Activated CD4-positive, alpha-beta T cell treated with anti-CD3 and anti-CD28 coated beads for 1 hour (primary cell): ENCODE measurements at places on chromosomes 2 and 18.

DNA sequence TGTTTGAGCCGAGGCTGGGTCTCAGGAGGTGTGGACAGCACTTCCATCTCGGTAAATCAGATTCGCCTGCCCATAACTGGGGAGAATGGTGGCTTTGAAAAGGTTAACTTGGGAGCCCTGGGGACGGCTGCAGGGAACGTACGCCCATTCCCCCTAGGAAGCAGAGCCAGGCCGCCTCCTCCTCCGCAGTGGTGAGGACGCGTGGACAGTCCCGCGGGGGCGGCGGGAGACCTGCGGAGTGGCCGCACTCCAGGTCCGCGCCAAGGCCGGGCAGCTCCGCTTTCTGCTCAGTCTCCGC, 845 bp upstream of the MYCN start:
- DNase-seq = no peak

DNA sequence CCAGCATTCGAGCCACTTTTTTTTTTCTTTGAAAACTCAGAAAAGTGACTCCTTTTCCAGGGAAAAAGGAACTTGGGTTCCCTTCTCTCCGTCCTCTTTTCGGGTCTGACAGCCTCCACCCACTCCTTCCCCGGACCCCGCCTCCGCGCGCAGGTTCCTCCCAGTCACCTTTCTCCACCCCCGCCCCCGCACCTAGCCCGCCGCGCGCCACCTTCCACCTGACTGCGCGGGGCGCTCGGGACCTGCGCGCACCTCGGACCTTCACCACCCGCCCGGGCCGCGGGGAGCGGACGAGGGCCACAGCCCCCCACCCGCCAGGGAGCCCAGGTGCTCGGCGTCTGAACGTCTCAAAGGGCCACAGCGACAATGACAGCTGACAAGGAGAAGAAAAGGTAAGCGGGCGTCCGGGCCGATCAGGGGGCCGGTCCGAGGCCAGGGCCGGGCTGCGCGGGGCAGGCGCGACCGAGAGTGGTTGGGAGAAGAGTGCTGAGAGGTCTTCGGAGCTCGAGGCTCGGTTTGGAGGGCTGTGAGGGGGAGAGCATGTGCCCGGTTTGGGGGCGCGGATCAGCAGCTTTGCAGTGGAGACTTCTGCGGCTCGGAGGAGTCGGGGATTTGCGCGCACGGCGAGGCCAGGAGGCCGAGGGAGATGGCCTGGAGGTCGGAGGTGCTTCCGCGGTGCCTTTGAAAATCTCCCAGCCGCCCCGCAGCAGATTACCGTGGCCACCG, 502 bp downstream of the EPAS1 start:
- DNase-seq = peak; percentile 65

DNA sequence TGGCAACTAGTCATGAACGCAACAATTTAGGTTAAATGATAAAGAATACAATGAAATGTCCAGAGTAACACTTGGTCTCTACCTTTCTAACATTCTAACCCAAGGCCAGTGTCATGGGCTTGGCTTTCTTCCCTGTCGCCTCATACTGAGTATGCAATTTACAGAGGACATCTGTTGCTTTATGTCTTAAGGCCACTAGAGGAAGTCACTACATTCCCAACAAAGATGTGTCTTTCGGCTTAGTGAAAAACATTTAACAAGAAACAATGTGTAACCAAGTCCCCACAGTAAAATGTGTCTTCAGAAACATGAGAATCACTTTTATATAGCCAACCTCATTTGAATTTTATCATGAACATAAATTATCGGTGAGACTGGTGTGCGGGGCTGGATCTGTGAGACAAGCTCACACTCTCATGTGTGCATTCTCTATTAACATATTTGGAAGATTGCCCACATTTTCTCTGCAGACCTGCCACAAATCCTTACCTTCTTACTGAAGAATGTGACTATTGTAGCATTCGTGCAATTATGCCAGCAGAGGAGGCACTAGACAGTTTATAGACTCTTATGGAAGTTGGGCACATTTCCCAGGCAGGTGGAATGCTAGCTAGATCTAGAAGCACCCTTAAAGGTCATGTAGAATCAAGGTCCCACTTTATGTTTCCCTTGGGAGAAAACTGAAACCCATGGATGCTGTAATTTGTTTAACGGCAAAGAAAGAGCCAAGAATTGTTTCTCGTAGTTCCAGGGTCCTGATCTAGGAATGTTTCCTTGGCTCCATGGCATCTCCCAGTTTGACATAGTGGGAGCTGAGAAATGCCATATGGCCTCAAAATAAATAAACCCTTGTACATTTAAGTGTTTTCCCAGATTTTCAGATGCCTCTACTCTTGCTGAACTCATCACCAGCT, 101.8 kb downstream of the CD226 start:
- no peak for DNase-seq

- DNase-seq = no peak
Measured at GRCh38 chr18:63061303-63061702, 258.3 kb downstream of the BCL2 start.
